ENCODE measurements at places on chromosomes 3 and 15.

DNA sequence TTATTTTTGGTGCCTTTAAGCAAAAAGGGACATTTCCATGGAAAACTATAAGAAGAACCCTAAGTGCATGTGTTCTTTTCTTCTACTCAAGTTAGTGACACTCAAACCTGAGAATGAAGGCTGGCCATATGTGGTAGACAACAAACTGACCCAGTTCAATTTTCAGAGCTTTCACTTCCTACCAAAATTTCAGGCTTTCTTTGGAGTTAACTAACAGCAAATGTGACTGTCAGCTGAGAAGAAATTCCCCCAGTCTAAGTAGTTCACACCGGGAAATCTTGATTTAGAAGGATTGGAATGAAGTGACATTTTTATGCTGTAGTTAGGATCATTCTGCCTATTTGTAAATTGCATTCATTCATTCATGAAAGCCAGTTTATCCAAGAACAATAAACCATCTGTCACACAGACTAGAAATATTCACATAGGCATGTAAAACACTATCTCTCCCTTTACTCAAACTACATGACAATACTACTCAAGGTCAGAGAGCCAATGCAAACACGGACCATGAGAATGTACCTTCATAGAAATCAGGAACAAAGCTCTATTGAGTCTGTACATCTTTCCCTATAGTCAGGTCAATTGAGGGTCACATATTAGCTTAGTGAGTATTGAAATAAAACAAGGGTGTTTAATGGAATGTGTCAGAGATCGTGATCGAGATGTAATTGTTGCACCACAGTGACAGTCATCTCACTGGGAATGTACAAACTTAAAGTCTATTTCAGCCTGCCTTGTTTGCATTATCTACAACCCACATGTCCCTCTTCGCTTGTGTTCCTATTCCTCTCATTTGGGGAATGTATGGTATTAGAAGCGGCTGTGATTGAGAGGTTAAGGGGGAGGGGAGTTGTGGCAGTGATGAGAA is 113.8 kb upstream of the TGFBR2 start:
- DNase-seq, result no peak

- DNase-seq, result no peak
Observed at GRCh38 chr15:89993349-89993748, 7.8 kb upstream of the ZNF710 start.

DNA sequence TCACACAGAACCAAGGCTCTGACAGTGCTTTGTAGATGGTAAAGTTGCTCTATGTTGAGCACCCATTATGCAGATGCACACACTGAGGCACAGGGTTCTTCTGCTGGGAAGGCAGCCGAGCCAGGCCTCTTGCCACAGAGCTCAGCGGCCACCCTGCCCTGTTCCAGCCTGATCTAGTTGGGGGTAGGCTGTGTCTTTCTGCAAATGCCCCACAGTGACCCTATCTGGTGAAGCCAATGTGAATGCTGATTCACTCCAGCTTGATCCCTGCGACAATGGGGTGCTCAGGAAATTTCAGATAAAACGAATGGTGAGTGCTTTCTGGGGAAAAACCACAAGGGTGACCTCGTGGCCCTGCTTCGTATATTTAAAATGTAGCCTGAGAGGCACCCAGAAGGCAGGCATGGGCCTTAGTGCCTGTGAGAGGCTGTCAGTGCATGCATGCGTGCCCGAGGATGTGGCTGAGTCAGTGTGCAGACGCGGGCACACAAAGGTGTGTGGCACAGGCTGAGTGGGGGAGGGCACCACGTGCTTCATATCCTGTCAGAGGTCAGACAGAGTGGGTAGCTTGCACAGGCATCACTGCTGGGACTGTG is 85.7 kb downstream of the ATP2B2 start:
- peak; percentile 89 for DNase-seq

GRCh38 chr3:159645874-159646273 is 342.8 kb upstream of the IL12A start:
- no peak for DNase-seq

- DNase-seq, result no peak
Observed at GRCh38 chr3:28334552-28334951, 14.0 kb upstream of the ZCWPW2 start.

GRCh38 chr15:33963831-33964664 is 4.2 kb upstream of the CHRM5 start:
- DNase-seq, result no peak

DNA sequence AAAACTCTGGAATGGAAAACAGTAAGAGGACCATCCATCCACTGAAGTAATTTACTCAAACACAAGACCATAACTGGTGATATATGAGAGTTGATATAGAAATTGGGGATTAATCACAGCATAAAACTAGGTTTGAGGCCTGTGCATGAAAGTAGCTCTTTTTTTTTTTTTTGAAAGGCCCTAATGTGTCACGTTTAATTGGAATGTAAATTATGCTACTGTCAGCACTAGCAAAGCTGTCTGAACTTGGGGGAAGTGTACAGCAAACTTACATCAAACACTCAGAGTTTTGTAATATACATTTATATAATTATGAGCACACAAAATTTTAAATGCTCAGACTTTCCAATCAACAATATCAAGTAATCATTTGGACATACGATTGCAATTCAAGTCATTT is 154.1 kb downstream of the GREM1 start:
- no peak for DNase-seq

DNA sequence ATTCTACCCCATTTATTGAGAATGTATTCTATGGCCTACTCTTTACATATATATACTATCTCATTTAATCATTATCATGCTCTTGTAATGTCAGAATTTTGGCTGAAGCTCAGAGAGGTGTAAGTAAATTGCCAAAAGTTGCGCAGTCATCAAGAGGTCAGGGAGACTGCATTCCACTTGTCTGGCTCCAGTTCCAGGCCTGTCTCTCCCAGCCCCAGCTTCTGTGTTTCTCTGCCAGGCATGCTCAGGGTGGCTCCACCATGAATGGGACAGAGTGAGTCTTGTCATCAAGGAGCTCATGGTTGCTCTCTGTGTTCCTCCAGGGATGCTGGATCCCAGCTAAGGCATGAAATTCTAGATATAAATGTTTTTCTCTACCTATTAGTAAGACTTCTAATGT is 635.1 kb upstream of the MDFIC2 start:
- DNase-seq, result no peak

Measured in spleen (tissue), 13 donors.